ENCODE measurements at places on chromosomes 12 and 14.
A peak's percentile ranks its signal among the peaks of the same experiment; 100 is the strongest.

- DNase-seq = peak; percentile 66
Measured at GRCh38 chr14:106174206-106174605, 647.8 kb downstream of the TMEM121 start.

DNA sequence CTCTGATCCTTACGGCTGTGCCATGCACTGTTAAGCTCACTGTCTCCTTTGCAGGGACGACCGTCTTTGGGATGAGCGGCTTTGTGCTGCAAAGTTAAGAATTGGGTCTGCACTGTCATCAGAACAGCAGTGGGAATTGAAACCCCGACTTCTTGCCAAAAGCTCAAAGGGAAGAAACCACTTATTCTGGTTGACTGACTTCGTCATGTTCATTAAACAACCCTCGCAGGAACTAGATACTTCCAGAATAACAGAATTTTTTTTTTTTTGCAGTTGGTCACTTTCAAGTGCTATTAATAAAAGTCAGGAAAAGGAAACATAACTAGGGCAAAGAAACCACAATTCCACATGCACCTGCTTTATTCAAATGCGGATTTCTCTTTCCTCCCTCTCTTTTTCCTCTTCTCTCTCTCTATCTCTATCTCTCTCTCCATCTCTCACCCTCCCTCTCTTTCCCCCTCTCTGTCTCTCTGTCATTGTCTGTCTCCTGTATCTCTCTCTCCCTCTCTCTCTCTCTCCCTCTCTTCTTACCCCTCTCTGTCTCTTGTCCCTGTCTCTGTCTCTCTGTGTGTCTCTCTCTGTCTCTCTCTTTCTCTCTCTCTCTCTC lies 12.3 kb upstream of the GLT1D1 start:
- no peak for DNase-seq

DNA sequence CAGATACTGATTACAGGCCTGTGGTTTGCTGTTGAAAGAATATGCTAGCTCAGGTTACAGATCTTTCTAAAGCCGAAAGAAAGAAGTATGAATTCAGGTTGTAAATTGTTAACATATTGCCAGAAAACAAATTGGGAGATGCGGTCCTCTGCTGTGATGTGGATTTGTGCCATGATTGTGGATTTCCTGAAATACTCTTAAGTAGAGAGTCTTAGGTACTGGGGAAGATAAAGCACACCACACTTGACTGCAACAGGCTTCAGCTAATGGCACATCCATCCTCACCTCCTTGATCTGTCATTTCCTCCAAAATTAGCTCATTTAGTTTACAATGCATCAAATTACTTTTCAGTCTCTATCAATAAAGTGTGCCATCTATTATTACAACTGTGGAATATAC lies 279.2 kb downstream of the SYT1 start:
- no peak for DNase-seq

DNA sequence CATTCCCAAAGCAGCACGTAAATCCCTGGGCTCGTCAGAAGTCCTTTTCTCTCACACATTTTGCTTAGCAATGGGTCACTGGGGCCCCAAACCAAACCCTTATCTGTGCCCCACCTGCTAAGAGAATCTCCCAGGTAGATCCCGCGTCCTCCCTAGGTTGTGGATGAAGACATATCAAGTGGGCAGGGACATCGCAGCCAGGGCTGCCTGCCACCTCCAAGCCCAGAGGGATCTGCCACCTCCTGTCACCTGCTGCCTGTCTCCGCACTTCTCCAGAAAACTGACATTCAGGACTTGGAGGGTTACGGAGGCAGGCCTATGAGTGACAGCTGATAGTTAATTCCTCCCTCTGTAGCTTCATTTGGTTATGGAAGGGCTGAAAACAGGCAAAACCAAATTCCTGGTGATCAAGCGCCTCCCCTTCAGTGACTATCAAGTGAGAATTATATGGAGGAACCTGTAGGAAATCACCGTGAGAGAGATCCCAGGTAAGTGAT lies 19.5 kb downstream of the BCL11B start:
- DNase-seq = peak; percentile 26

DNA sequence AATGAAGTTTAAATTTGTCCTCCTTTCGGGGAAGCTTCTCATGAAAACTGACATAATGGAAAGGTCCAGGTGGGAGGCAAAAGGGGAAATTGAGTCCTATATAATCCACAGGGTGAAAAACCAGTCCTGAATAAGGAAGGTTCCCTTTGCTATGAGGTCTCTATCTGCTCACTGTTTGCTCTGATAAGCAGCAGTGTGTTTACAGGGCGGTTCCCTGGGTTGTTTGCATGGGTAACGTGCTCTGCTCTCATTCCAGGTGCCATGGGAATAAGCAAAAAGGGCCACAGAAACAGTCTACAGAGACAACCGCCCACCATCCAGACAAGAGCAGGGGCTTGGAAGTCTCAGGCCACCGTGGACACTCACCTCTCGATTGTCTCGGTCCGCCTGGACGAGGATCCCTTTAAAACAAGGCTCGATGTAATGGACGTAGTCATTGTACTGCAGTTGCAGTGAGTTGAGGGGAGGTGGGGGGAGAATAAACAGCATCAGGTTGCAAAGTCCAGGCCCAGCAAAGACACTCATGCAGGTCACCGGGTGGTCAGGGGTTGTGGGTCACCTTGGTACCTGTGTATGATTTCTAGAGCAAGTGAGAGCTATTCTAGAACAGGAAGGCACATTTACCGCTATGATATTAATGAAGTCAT lies 32.7 kb downstream of the CACNA2D4 start:
- no peak for DNase-seq

GRCh38 chr14:99256483-99256874 lies 15.5 kb downstream of the BCL11B start:
- DNase-seq = peak; percentile 35

DNA sequence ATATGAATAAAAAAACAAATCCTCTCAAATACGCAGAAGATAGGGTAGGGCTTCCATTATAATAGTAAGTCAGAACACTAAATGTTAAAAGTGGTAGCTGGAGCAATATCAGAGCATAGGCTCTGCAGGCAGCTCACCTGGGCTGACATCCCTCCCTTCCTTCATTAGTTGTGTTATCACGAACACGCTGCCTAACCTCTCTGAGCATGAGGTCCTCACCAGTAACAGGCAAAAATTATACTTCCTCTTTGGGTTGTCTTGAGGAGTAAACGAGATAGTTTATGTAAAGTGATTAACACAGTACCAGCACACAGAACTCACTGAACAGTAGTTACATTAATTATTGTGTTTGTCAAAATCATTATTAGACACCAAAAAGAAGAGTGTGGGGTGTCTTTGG lies 154.3 kb downstream of the STXBP6 start:
- DNase-seq = no peak

DNA sequence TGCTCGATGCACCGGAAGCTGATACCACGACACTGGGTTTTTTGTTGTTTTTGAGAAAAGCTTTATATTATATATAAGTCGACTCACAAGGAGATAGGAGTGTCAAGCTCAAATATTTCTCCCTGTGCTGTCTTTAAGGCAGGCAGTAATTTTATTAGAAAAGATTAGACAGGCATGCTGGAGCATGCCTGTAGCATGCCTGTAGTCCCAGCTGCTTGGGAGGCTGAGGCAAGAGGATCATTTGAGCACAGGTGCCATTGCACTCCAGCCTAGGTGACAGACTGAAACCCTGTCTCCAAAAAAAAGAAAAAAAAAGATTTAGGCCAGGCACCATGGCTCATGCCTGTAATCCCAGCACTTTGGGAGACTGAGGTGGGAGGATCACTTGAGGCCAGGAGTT lies 51.8 kb downstream of the GNS start:
- no peak for DNase-seq

DNA sequence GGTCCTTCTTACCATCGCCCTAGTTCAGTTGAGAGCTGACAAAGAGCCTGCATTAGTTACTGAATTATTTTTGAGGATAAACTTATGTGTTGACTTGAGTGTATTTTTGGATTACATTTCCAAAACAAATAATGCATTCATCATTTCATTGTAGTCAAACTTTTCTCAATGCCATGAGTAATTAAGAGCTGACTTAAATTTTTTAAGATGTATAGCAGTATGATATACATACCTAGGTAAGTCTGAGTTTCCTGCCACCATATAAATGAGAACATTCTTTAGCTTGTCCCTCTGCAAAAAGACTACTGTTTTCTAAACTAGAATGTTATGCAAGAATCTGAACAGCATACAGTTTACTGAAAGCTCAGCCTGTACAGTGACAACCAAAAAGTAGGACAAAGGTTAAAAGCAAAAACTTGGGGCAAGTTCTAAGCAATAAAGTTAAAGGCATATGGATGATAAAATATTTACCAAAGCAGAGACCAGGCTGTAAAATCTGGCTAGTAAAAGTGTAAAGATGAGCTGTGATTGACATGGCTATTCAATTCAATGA lies 82.1 kb upstream of the FERMT2 start:
- no peak for DNase-seq

DNA sequence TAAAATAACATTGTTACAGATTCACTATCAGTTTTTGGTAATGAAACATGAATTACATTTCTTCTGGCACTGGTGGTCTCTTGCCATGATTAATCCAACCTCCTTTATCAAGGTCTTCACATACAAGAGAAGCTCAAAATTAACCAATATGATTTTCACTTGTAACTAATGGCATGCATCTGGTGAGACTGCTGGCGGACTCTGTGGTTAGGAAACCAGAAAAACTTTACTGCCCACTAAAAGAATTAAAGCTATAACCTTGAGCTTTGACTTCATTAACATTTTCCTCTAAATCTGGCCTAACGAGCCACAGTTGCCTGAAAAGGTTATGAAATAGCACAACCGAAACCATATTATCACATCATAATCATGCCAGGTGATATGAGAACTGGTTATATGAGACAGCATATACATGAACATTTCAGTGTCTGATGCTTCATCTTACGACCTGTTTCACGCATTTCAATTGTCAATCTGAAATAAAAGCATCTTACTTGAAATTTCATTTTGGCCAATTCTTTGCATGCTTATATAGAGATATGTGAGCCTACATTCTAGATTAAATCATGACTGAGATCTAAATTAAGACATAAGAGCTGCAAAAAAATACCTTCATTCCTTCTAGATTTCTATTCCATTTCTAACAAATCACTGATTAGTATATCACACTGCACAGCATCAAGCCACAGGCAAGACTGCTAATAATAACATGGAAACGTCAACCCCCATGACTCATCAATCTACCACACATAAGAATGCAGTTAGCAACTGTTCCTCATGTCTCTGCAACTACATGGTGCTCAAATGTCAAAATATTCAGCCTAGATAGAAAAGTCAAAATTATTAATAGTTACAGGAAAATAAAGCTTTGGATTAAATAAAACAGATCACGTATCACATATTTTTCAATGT lies 89.3 kb downstream of the OSBPL8 start:
- no peak for DNase-seq

DNA sequence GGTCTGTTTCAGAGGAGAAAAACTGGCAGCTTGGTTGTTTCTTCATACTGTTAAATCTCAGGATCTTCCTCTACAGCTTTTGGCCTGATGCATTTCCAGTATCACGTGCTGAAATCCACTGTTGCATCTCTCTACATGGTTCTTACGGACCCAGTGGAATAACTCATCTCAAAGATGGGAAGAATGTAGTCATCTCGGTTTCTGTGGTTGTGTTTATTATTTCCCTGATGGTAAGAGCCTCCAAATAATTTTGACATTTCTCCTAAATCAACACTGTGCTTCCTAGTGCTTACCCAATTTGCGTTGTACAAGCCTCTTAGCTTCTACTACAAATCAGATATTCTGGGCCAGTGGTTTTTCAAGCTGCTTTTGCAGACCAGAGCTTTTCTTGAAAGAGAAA lies 812.8 kb downstream of the C12orf50 start:
- no peak for DNase-seq

DNA sequence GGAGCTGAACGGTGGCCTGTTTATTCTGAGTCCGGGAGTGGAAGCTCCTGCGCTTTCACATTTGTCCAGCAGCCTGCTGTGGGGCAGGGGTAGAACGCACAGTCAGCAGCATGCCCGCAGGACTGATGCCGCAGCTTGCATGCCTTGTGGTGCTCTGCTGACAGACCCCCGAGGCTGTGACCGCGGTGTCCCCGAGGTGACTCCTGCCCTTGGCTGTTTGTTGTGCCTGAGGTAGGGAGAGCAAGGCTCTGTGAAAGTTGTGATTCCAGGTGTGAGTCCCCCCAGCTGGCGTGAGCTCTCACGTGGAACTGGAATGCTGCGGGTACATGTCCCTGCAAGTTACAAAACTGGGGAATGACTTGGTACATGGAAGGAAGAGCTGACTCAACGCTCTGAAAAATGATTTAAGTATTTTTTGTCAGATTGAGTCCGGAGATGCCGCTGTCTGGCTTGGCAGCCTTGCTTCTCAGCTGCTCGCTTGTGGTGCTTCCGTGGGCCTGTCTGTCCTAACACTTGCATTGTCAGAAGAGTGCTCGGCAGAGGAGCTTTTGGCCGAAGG lies 18.1 kb downstream of the MLXIP start:
- DNase-seq = no peak

DNA sequence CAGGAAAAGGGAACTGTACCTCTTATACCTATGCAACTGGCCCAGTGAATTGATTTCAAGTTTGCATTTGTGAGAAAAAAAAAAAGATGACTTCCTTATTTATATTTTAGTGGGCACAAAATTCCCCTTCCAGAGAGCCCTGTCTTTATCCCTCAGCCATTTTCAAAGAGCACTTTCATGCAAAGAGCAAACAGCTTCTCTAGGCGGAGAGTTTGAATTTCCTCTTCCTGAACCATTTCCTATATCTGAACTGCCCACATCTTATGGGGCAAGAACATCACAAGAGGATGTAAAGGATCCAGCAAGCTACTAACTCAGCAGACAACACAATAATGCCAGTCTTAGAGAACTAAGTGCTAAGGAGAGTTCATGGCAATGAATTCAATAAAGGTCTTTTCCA lies 22.3 kb upstream of the PLXNC1 start:
- no peak for DNase-seq

GRCh38 chr12:27361372-27361771 lies 28.7 kb downstream of the BMAL2 start:
- DNase-seq = no peak

DNA sequence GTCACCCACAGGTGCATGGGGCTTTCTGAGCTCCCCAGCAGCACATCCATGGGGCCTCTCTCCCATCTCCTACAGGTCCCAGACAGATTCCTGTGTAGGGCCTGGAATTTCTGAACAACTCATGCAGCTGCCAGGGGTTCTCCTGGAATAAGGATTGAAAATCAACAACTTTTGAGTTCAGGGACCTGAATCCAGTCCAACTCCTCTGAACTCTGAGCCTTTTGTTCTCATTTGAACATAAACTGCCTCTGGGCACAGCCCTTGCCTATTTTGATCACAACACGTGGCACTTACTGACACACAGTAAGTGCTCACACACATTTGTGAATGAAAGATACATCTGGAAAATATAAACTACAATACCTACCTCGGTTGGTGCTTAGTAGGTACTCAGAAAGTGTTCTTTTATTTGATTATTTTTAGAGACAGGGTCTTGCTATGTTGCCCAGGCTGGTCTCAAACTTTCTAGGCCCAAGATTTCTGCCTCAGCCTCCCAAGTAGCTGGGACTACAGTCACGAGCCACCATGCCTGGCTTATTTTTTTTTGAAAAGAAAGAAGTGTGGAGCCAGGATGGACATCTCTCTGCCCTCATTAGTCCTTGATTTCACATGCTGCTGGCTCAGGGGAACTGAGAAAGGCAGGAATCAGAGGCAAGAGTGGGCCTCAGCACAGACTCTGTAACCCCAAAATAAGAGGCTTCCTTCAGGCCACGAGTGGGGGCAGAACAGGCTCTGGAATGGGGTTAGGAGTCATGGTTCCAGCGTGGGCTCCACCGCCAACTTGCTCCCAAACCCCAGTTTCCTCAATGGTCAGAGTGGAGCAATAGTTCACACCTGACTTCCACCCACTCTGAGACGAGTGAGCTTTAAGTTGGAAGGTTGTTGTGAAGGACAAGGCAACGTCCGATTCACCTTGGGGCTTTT lies 27.0 kb downstream of the SYNE3 start:
- DNase-seq = no peak
